ENCODE measurements at places on chromosomes 6 and 20. TPM values are rescaled to one million over a fixed set of nuclear protein-coding genes. Genes with fewer than 3 reads are reported as not detected.
A peak's percentile ranks its signal among the peaks of the same experiment; 100 is the strongest.

DNA sequence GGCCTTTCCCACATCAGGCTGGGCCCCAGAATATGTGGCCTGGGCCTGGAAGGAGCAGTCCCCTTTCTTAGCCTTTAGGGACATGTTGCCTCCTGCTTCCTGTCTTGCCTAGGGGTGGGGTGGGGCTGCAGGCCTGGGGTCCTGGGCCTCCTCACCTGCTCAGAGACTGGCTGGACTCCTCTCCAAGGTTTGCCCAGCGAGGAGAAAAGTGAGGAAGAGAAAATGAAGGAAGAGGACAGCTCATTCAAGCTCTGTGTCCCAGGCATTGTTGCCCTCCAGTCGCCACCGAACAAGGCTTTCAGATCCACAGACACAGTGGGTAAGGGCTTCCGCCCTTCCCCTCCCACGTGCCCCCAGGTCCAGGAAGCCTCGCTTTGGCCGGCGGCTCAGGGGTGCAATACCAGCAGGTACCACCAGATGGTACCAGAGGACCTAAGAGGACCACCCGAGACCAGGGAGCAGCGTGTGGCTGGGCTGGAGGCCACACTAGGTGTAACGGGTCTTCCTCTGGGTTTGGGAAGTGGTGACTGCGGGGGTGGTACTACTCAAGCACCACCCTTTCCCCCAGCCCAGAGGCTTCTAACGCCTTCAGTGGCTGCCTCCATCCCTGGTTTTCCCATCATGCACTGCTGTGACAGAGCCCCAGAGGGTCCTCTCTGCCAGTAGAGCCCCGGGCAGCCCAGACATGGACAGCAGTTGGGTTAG is 5.5 kb upstream of the BAK1 start:
- peak; percentile 90 for DNase-seq

DNA sequence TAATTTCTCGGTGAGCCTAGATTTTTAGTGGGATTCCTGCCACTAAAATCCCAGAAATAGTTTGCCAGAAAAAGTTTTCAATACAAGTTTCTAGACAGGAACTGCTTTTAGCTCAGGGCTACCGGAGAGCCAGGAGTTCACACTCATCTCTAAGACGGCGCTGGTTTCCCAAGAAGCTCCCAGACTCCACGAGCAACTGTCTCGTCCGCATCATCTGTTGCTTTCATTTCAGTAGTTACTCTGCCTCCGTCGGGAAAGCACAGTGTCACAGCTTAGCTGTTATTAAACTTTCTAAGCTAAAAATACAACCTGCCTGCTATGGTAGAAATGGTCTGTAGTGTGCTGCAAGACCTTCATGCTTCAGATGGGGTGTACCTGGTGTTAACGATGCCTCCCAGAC is 197.3 kb upstream of the SNX9 start:
- DNase-seq = no peak

DNA sequence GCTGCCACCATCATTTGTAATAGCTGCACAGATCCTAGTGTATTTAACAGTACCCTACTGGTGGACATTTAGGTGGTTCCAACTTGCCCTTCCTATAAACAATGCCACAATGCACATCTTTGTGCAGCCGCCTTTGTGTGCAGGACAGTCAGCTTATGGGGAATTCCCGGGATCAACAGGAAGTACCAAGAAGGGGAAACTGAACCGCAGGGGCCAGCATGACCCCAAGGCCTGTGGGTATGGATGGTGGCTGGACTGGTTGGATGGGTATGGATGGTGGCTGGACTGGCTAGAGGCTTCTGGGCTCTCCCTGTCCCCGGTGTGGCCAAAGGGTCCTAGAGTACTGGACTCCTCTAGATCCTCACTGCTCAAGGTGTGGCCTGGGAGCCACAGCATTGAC is 46.7 kb downstream of the CEBPB start:
- no peak for DNase-seq

- peak; percentile 69 for DNase-seq
Observed at GRCh38 chr6:27650620-27651370, 177.9 kb upstream of the ZNF184 start.

DNA sequence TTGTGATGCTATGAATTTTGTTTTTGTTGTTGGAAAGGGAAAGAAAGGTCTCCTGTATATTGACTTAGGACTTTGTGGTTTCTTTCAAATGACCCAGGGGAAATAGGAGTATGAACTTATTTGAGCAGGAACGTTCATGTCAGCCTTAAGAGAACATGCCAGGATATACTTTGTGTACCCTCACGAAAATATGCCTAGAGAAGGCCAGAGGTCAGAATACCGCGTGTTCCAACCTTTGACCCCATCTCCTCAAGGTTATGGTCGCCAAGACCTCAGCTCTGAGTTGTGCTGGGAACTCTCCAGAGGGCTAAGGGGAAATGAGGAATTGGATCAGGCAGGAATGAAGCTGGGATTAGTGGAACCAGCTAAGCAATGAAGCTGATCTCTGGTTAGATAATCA is 11.5 kb downstream of the TTLL9 start:
- DNase-seq = no peak

DNA sequence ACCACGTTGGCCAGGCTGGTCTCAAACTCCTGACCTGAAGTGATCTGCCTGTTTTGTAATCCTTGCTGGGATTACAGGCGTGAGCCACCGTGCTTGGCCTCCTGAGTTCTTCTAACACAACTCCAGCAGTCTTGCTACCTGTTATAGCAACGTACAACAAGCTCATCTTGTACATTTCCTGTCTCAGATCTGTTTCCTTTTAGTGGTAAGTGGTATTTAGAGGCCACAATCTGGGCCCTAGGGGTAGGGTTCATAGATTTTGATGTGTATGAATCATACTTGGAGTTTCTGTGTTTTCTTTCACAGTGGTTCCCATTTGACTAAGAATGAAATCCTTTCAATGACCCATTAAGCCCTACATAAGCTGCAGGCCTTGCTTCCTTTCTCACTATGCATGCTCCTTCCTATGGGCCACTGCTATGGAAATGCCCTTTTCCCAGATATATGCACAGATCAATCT is 27.1 kb upstream of the SYNCRIP start:
- peak; percentile 52 for DNase-seq

DNA sequence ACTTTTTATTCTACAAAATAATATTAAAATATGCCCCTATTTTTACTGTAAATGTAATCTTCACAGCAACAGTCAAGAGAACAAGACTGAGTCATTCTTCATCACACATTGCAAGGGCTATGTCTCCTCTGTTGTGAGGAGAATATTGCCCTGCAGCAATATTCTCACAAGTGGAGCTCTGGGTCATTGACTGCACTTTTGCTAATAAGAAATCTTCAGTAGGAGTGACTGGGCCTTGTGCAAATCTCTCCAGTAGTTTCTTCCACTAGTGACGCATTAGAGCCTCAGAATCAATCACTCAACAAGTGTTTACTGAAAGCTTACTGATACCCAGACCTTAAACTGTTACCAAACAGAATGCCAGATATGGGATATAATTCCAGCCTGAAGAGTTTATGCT is 49.1 kb downstream of the LAMA2 start:
- DNase-seq = no peak

Gene KIFC1
- total RNA-seq = 76.9 TPM

- DNase-seq = no peak
Observed at GRCh38 chr6:151576633-151577032, 82.8 kb downstream of the CCDC170 start.

Gene OVOL2
- not detected for total RNA-seq

GRCh38 chr6:11054722-11055121 is 10.6 kb upstream of the ELOVL2 start:
- no peak for DNase-seq

DNA sequence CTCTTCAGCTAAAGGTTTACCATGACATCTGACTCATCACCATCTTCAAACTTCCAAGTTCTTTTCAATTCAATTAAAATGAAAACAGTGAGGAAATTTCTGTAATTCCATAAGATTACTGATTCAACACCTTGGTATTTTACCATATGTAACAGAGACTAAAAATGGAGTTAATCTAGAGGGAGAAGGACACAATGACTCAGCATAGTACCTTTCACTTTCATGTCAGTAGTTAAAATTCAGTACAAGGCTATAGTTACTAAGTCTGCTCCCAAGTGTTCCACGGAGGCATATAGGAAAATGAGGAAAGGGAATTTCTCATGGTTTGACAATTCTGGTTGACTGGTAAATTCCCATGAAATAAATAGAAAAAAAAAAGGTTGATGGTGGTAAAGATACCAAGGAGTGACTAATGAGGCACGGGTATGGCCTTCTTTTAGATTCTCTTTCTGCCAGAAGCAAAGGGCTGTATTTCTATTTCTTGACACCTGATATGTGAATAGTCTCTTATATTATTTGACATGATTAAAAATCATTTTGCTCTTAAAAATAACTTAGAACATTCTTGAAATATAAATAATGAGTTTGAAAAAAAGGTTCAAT is 526.7 kb upstream of the ADGRB3 start:
- no peak for DNase-seq

- DNase-seq = no peak
Observed at GRCh38 chr20:16475225-16475624, 98.0 kb downstream of the KIF16B start.

Gene FKBP1C
- 1.5 TPM for total RNA-seq

DNA sequence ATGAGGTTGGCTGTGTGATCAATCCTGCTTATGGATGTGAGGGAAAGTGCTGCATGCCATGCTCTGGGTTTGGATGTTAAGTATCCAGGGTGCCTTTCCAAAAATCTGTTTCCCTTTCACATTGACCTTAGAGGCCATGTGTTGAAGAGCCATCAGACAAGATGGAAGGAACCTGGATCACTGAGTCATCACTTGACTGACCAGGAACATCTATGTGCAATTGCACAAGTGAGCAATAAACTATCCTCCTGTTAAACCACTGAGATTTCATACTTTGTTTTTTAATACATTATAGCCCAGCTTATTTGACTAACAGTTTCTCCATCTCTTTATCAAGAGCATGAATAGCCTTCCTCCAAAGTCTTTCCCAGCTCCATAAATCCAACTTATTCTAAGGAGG is 17.8 kb upstream of the TMEM14A start:
- DNase-seq = no peak

Gene POU5F1
- total RNA-seq = not detected

DNA sequence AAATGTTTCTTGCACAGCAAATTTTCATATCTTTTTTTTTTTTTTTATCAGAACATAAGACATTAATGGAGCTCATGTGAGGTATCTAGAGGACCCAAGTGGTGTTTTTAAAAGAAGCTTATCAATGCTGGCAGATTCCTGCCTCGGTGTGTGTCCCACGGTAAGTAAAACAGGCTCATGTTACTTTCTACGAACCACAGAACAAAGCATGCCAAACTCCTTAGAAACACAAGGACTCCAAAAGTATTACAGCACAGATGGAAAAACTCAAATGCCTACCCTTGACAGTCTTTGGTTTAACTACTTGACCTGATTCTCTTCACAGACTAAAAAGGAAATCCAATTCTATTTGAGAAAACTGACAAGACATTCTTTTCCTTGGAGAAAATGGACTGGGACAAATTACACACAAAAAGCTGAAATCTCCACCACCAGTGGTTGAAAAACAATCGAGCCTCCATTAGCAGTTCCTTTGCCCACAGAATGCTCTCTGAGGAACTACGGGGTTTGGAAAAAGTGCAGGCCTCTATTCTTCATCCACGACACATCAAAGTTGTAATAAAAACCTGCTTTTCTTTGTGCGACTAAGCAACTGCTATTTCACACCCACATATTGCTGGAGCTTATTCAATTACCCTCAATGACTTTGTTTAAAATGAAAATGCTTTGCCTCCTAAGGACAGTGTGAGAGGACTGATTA is 5.4 kb downstream of the METTL24 start:
- no peak for DNase-seq

Gene DEFB113
- not detected for total RNA-seq

- DNase-seq = no peak
Observed at GRCh38 chr20:10454151-10454750, 19.1 kb downstream of the SLX4IP start.

Gene OTOR
- not detected for total RNA-seq

Gene SLC17A2
- total RNA-seq = not detected

DNA sequence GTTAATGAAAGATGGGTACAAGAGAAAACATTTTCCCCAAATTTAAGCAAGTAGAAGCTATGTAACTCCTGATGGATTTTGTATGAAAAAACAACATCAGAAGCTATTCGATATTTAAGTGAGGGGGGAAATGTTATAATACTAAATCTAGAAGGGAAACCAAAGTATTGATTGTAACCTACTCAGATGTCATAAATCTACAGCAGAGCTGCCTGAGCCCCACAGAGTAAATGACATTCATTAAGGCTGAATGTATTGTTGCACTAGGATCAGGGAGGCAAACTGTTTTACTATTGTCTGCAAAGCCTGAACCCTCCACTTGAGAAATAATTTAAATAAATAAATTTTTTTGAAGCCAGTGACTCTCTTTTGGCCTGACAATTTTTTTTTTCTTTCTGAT is 19.3 kb downstream of the ANKRD6 start:
- no peak for DNase-seq

Gene LY6G6C
- total RNA-seq = not detected

GRCh38 chr20:41141153-41141815 is 3.9 kb downstream of the PLCG1 start:
- no peak for DNase-seq

GRCh38 chr20:41483553-41483930 is 116.9 kb upstream of the EMILIN3 start:
- no peak for DNase-seq

Gene PTGIS
- 0.08 TPM for total RNA-seq

DNA sequence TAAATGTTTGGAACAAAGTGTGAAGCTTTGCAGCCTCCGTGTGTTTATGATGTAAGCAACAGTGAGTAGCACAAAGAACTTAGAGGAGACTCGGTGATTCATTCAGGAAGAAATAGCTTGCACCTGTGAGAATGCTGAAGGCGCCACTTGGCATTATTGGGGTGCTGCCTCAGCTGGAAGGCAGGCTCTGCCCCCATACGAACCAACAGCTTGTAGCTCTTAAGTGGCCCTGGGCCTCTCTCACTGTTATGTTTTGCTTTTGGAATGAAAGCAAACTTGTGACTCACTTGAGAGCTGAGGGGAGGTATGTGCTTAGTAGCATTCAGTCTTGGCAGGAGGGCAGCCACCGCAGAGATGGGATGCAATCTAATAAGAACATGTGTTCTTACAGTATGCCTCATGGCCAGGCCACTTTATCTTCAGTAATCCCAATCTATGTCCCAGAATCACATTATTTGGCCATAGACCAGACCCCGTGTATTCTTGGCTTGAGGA is 310.7 kb downstream of the EYA4 start:
- no peak for DNase-seq

Gene CENPQ
- total RNA-seq = 22.5 TPM

All from activated naive CD8-positive, alpha-beta T cell treated with anti-CD3 and anti-CD28 coated beads for 36 hours (primary cell).